Skin of body (tissue), 3 donors: ENCODE measurements at places on chromosomes 2 and 18. TPM values are rescaled to one million over a fixed set of nuclear protein-coding genes. Genes with fewer than 3 reads are reported as not detected.
A peak's percentile ranks its signal among the peaks of the same experiment; 100 is the strongest.

- no peak for DNase-seq
Observed at GRCh38 chr18:48707636-48708296, 168.9 kb downstream of the CTIF start.

- no peak for DNase-seq
Observed at GRCh38 chr18:12516049-12516630, 108.4 kb downstream of the PRELID3A start.

SLC14A1 gene
- 11.9 TPM for total RNA-seq

DNA sequence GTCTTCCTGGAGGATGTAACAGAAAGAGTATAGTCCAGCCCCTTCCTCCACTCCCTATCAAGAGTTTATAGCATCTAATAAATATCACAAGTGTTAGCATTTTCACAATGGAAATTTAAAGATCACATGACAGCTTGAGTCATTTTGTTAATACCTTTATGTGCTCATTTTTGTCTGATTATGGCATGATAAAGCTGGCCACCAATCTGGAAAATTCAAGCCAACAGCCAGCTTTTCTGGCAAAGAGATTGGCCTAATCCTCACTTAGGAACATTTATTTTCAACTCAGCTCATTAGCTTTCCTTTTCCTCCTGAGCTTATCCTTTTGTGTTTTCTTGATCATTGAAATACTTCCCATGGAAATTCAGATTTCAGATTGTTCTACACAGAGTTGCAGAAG is 262.9 kb upstream of the RBMS1 start:
- DNase-seq = no peak

- DNase-seq = no peak
Observed at GRCh38 chr18:77141401-77142118, 9.0 kb upstream of the MBP start.

DNA sequence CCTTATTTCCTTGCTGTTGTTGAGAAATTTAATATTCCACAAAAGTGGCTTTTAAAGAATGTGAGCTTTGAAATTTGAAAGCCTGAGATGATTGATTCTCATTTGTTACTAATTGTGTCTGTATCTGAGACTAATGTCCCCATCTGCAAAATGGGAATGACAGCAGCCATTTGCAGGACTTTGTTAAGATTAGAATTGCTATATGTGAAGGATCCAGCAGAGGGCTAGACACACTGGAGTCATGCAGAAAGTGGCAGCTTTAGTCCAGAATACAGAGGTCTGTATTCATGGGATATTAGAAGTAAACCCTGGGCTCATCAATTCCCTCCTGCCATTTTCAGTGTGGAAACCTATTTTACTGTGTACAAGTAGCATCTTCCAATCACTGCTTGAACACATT is 296.5 kb upstream of the GYPC start:
- no peak for DNase-seq

TEX44 gene
- not detected for total RNA-seq

CTLA4 gene
- 0.20 TPM for total RNA-seq

GRCh38 chr2:111100087-111100764 is 20.5 kb upstream of the BCL2L11 start:
- no peak for DNase-seq

- no peak for DNase-seq
Observed at GRCh38 chr18:63205791-63206252, 113.7 kb downstream of the BCL2 start.

GRCh38 chr2:173028141-173028540 is 47.5 kb upstream of the MAP3K20 start:
- DNase-seq = peak; percentile 32

- DNase-seq = no peak
Observed at GRCh38 chr2:76450024-76450475, 739.3 kb upstream of the GCFC2 start.

- no peak for DNase-seq
Observed at GRCh38 chr18:37450434-37451132, 115.0 kb downstream of the CELF4 start.

DLGAP1 gene
- total RNA-seq = 5.3 TPM

LHCGR gene
- total RNA-seq = 1.5 TPM

PSMA8 gene
- total RNA-seq = not detected

MRO gene
- 0.30 TPM for total RNA-seq

- DNase-seq = no peak
Observed at GRCh38 chr2:207492461-207492860, 37.3 kb upstream of the CREB1 start.

DNA sequence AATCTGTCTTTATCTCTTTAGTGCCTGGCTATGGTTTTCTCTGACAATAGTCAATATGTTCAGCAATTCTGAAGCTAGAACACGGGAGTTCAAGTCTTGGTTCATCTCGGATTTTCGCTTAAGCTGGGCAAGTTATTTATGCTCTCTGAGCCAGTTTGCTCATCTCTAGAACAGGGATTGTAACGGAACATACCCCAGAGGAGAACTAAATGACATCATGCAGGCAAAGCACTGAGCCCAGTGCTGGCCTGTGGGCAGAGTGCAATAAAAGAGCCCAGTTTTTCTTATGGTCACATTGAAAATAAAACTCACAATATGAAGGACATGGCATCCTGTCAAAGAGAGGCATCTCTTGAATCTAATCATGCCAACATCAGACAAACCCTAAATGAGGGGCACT is 143.9 kb downstream of the ZBTB7C start:
- DNase-seq = no peak

GRCh38 chr2:12693509-12693908 is 23.2 kb upstream of the TRIB2 start:
- DNase-seq = no peak

DNA sequence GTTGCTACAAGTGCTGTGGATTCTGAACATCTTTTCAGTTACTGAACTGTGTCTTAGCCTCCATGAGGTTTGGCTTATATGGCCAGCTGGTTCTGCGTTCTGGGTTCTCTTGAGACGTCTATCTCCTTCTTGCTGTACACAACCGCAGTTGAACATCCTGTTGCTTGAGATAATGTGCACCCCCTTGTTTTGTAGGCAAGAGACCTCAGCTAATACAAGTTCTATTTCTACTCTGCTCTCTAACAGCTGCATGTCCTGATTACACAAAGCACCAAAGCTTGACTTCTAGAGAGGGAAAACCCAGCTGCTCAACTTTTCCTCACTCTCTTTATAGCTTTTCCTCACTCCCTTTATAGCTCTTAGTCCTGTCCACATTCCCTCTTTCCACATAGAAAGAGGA is 176.0 kb downstream of the LTBP1 start:
- DNase-seq = no peak

RAX gene
- 0.39 TPM for total RNA-seq

- no peak for DNase-seq
Observed at GRCh38 chr18:49572611-49573345, 10.9 kb downstream of the LIPG start.

DNA sequence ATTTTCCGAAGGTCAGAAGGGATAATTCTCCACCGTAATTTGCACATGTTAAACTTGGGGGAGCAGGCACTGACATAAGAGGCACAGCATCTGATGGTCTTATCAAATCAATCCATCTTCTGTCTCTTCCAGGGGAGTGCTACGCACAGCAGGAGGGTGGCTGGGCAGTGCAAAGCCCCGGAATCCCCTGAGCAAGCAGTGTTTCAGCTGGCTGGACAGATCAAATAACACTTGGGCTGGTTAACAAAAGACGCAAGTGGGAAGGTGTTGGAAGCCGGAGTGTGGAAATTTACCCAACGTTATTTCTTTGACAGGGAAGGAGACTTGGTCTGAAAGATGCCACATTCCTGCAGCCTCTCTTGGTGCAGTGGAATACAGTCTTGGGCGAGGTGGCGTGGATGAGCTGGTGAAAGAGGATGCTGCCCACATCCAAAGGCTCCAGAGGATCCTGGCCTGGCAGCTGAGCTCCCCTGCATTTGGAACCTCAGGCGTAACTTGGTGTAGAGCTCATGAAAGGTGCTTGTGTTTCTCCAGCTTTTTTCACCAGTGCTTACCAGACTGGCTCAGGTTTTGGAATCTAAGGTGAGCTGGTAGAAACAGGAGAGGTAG is 103.0 kb downstream of the MAPK4 start:
- no peak for DNase-seq

DNA sequence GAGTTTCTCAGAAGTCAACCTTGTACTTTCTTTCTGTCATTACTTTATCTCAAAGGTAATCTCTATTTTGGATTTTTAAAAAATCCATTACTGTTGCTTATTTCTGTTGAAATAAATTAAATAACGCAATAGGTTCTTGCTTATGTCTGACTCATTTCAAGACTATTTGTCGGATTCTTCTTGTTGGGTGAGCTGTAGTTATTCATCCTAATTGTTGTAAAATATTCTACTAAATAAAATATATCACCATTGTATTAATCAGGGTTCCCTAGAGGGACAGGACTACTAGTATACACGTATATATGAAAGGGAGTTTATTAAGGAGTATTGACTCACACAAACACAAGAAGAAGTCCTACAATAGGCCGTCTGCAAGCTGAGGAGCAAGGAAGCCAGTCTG is 403.9 kb upstream of the CYRIA start:
- DNase-seq = no peak

DNA sequence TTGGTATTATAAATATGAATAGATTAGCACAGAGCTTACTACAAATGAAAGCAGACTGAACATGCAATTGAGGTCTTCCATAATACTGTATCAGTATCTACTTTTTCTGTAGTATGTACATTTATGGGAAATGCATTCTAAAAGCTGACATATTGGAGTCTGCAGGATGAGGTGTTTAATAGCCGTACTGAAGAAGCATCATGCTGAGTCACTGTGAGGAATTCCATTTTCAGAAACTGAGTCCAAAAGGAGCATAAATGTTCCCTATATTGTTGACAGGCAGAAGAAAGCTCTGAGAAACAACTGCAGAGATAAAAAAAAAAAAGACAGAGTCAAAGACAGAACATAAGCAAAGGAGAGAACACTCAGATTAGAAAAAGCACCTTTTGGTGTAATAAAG is 366.7 kb upstream of the SPHKAP start:
- no peak for DNase-seq

WDR75 gene
- total RNA-seq = 67.0 TPM

DNA sequence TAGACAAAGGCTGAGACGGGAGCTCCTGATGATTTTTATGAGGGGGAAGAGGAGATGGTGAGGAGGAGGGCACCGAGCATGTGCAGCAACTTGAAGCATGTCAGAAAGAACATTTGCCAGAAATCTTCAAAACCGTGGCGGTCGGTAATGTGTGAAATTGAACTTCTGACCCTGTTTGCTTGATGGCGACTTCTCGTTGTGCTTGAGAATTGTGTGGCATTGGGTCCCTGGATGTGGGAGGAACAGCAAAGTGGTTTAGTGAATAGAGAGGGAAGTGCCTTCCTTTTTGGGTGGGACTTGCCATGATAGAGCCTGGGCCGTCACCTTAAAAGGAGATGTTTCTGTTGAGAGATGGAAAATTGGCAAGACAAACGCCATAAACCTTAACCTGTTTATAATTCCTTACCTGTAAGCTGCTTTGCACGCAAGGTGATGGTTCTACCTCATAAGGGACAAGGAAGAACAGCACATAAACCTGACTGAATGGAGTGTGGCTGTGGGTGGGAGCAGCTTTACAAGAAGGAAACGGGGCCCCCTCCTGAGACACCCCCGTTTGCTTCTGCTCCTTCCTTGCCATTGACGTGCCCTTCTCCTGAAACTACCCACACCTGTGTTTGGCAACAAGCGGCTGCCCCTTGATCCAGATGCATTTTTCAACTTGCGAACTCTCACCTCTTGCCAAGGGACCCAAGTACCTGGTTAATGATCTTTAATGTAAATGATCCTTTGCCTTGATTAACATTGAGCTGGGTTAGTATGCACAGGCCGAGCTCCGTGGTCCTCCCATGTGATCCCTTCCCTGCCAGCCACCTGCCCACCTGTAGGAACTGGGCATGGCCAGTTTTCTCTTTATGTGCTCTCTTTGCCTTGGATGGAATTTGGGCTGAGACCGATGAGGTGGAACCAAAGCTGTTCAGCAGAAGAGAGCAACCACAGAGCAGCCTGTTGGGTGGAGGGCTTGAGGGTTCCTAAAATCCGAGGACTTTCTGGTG is 153.2 kb downstream of the NEDD4L start:
- no peak for DNase-seq

- DNase-seq = no peak
Observed at GRCh38 chr2:220676695-220677094, 895.4 kb downstream of the EPHA4 start.

DNA sequence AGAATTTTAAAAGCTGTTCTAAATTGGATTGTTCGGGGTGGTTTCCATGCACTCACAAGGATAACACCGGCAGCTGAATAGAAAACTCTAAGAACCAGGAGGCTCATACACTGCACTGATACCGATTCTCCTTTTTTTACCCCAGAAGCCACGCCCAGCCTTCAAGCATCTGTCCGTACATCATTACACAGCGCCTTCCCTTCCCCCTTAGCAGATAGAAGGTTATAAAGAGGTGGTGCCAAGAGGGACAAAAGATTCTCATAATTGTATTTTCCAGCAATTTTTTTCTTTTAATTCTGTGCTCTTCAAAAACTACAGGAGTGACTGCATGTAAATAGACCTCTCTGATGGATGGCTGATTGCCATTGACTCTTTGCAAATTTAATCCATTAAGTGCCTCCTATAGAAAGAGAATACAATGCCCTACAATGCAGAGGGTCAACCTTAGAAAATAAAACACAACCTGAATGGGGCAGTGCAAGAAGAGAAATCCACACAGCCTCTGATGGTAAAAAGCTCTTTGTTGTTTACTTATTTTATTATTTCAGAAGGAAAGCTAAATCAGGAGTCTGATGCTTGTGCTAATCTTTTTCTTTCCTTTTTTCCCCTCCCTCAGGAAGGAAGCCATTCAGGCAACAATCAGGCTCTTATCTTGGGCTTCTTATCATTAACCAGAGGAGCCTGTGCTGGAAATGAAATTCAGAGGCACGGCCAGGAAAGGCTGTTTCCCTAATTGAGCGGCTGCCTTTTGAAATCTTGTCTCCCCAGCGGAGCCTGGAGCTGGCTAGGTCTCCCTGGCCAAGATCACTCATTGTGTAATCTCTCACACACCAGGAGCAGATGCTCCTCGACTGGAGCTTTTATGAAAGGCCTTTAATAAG is 198.9 kb upstream of the NABP1 start:
- DNase-seq = peak; percentile 60

GRCh38 chr2:42781181-42781580 is 11.2 kb downstream of the HAAO start:
- DNase-seq = no peak
